ENCODE measurements at places on chromosomes 12 and 14.

DNA sequence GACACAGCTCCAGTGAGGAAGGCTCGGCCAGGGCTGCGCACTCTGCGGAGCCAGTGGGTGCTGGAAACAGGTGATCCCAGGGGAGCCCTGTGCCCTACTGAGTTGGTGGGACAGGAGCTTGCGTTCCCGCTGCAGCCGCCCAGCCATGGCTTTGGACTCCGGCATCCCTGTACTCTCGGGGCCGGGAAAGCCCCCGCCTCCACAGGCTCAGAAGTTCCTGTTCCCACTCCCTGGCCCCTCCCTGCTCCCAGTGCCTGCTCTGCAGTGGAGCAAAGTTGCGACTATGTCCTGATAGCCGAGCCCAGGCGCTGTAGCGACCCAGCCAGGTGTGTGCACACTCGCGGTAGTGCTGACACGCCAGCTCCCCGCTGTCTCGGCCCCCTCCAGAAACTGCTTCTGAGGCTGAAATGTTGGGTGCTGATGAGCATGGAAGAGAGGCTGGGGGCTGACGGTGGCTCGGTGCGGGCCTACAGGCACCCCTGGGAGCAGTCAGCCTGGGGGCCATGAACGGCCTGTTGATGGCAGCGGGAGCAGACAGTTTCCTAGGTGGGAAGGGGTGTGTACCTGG is 344.6 kb upstream of the MGAT4C start:
- no peak for DNase-seq

GRCh38 chr12:18906395-18906794 is 168.5 kb downstream of the CAPZA3 start:
- DNase-seq = no peak

- DNase-seq = no peak
These were observed 110.9 kb upstream of the MGAT4C start for GRCh38 chr12:86367137-86367536.

- DNase-seq = no peak
These were observed 16.7 kb downstream of the STK38L start for GRCh38 chr12:27260746-27261145.

DNA sequence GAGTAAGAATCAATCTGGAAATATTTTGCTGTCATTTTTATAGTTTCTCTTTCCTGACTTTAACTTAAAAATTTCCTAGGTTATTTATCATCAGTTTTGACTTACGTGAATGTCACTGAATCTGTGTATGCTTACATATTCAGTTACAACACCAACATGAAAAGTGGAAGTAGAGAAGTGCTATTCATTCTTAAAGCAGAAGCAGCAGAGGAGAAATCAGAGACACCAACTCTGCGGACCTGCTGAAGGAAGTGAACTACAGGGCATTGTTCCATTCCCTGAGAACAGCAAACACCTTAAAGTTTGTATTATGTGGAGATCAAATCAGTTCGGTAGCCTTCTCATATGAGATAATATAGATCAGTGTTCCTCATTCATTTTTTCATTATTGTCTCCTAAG is 34.1 kb downstream of the RAD51B start:
- DNase-seq = no peak

DNA sequence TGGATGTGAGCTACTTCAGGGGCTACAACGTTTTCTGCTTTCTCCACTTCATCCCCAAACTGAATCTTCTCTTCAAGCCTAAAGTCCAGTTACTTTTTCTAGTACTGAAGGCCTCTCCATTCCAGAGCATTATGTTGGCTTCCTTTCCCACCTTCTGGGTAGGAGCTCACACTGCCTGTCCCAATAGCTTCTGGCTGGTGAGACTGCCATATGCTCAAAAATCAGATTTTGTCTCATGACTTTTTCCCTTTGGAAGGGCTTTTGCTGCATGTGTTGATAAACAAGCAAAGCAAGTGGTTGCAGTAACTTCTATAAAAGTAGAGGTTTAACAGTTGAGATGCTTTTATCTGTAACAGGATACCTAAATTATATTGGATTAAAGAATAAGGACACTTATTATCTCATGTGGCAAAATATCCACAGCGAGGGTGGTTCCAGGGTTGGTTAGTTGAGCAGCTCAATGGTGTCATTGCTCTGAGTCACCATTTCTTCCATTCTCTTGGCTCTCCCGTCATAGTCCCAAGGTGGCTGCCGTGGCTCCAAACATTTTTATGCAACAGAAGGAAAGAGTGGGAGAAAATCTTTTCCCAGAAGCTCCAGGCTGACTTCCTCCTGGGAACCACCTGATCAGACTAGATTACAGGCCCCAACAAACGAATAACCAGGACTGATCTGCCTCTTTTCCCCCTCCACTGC is 15.1 kb upstream of the PPFIBP1 start:
- no peak for DNase-seq

DNA sequence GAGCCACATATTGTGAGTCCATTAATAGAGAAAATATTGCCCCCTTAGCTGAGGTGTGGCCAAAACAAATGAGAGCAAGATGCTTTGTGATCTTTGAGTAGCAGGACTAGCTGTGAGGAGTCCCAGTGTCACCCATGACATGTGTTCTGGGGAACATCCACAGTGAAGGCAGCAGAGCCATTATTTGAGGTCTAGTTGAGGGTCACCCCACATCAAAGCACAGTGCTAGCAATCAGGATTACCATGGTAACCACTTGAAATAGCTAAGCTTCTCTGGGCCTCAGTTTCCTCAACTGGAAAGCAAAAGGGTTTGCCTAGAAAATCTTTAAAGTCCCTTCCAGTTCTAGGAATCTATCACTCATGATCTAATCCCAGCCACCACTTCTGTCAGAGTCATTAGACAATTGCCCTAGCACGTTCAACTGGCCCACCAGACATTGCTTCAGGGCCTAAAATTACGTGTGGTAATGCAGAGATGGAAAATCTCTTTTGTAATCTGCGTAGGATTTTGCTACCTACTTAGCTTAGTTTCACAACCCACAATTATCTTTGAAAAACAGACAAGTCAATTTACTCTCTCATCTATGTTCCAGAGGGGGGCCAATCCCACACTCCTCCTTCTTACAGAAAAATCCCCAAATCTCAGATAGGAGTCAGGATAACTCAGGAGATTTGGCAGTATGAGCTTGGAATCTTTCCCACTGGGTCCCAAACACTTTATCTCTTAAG is 251.2 kb upstream of the EGLN3 start:
- peak; percentile 30 for DNase-seq

- DNase-seq = no peak
These were observed 60.6 kb downstream of the SUDS3 start for GRCh38 chr12:118436986-118437385.

DNA sequence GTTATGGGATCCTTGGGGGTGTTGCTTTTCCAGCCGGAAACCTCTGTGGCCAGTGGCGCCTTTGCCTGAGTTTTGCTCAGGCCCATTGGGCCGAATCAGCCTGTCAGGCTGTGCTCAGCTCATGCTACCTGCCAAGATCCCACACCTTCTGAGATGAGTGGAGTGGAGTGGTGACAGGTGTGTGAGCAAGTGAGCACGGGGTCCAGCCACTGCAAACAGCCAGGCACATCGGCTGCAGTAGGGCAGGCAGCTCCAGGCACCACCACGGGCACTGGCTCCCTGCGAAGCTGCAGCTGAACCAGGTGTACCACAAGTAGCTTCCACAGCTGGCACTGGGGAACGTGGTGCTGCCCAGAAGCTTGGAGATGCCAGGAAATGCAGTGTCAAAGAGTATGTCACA is 21.1 kb upstream of the WDR89 start:
- no peak for DNase-seq

GRCh38 chr14:97432586-97432985 is 635.4 kb downstream of the VRK1 start:
- no peak for DNase-seq

GRCh38 chr12:57940052-57940914 is 1.1 kb upstream of the ATP23 start:
- no peak for DNase-seq

GRCh38 chr12:116202940-116203339 is 74.6 kb downstream of the MED13L start:
- DNase-seq = no peak

- no peak for DNase-seq
These were observed 11.4 kb downstream of the EVL start for GRCh38 chr14:100076606-100077005.

DNA sequence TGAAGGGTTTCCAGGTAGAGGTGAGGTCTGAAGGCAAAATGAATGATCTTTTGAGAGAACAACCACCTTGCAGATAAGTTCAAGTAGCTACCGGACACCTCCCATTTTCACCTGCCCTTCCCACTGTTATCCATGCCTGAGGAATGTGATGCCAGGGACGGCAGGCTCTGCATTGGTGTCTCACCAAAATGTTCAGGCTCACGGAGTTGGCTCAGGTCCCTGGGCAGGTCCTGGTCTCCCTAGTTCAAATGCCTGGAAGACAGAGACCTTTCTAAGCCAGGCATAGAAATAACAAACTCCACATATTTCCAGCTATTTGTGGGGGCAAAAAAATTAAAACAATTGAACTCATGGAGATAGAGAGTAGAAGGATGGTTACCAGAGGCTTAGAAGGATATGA is 36.0 kb downstream of the TMEM63C start:
- DNase-seq = no peak

GRCh38 chr12:27651201-27651600 is 45.0 kb upstream of the REP15 start:
- DNase-seq = no peak

DNA sequence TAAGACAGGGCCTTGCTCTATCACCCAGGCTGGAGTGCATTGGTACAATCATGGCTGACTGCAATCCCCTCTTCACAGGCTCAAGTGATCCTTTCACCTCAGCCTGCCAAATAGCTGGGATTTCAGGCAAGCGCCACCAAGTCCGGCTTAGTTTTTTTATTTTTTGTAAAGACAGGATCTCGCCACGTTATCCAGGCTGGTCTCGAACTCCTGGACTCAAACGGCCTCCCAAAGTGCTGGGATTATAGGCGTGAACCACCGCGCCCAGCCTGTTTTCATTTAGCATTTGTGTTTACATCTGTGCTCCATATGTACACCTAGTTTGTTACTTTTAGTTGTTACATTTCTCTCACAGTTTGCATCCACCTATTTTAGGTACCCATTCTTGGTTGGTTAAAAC is 32.5 kb upstream of the LIMA1 start:
- no peak for DNase-seq

DNA sequence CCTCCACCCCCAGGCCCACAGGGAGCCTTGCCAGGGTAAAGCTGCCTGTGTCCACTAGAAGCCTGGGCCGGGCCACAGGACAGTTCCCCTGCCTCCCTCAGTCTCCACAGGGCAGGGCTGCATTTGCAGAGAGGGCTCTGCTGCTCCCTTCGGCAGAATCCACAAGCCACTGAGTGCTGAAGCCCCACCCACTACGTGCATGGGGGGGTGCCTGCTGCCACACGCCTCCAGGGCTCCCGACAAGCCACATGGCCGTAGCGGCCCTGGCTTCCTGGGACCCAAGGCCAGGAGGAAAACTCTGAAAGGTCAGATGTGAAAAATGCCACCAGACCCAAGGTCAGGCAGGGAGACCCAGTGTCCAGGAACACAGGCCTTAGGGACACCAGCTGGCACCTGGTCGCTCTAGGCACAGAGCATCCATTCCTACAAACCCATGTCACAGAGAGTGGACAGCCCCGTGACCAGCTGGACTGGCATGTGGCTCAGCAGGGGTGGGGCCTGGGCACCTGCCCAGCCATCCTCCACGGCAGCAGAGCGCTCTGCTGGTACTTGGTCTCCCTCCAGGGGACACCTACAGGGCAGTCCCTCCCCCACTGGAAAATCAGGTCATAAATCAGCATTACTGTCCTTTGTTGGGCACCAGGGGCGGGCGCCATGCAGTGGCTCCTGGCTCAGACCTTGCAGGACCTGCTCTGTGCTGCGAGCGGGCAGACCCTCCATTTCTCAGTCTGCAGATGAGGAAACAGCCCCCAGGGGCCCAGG is 42.9 kb downstream of the CCDC85C start:
- DNase-seq = no peak

DNA sequence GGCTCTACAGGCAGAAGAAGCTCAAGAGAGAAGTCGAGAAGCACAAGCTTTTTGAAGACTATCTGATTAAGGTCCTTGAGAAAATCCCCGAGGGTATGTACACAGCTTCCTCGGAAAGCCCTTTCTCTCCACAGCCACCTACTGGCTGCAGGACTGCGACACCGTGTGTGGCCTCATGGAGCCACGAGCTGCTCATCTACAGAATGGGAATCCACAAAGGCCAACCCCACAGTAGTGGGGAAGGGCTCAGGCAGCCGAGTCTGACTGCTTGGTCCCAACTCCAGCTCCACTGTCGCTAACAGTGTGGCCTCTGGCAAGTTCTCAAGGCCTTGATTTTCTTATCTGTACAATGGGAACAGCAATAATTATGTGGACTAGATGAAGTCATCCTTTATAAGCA is 2.5 kb downstream of the CCDC197 start:
- no peak for DNase-seq

DNA sequence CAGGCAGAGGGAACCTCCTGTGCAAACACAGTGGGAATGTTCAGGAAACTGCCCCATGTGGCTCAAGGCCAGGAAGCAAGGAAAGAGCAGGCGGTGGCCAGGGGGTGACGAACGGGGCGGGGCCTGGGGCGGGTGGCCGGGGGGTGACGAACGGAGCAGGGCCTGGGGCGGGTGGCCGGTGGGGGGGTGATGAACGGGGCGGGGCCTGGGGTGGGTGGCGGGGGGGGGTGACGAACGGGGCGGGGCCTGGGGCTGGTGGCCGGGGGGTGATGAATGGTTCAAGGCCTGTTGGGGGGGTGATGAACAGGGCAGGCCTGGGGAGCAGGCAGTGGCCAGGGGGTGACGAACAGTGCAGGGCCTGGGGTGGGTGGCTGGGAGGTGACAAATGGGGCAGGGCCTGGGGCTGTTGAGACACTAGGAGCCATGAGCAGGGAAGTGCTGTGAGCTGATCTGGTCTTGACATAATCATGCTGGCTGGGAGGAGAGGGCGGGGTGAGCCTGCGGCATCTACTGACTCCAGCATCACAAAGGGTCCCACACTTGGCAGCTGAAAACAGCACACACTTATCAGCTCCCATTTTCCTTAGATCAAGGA is 62.7 kb upstream of the FBRSL1 start:
- DNase-seq = no peak

DNA sequence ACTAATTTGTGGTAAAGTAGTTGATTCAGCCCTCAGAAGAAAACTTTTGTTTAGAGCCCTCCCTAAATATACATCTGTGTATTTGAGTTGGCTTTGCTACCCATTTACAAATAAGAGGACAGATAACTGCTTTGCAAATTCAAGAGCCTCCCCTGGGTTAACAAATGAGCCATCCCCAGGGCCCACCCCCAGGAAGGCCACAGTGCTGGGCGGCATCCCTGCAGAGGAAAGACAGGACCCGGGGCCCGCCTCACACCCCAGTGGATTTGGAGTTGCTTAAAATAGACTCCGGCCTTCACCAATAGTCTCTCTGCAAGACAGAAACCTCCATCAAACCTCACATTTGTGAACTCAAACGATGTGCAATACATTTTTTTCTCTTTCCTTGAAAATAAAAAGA is 2.7 kb downstream of the FZD10 start:
- no peak for DNase-seq
